ENCODE measurements at places on chromosomes 3 and 15. TPM values are rescaled to one million over a fixed set of nuclear protein-coding genes. Genes with fewer than 3 reads are reported as not detected.

GRCh38 chr15:52683580-52683979 is 4.4 kb upstream of the ATOSA start:
- DNase-seq, result no peak

Gene ALDH1A2
- 3.3 TPM for total RNA-seq

Gene PRSS50
- total RNA-seq, result not detected

- DNase-seq, result no peak
Observed at GRCh38 chr15:31262901-31263671, 63.5 kb upstream of the KLF13 start.

- DNase-seq, result no peak
Observed at GRCh38 chr3:38376098-38376816, 29.7 kb downstream of the XYLB start.

Measured in frontal cortex (tissue), 4 donors.